ENCODE measurements at places on chromosomes 16 and 17.
A peak's percentile ranks its signal among the peaks of the same experiment; 100 is the strongest.

DNA sequence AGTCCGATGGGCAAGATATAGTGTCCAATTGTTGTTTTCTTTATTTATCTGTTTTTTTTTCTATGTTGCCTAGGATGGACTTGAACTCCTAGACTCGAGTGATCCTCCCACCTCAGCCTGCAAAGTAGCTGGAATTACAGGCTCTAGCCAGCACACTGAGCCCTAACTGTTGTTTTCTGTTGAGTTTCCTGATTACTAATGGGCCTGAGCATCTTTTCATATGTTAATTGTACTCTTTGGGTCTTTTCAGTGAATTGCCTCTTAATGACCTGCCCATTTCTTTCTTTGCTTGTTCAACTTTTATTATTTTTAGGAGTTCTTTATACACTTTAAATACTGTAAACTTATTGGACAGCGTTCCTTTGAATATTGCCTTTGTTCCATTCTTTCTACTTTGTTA is 213.0 kb downstream of the HS3ST3B1 start:
- no peak for DNase-seq

- no peak for DNase-seq
These were observed 42.0 kb upstream of the KSR1 start for GRCh38 chr17:27414271-27414670.

- no peak for DNase-seq
These were observed 195.6 kb downstream of the CCDC182 start for GRCh38 chr17:57549468-57549867.

DNA sequence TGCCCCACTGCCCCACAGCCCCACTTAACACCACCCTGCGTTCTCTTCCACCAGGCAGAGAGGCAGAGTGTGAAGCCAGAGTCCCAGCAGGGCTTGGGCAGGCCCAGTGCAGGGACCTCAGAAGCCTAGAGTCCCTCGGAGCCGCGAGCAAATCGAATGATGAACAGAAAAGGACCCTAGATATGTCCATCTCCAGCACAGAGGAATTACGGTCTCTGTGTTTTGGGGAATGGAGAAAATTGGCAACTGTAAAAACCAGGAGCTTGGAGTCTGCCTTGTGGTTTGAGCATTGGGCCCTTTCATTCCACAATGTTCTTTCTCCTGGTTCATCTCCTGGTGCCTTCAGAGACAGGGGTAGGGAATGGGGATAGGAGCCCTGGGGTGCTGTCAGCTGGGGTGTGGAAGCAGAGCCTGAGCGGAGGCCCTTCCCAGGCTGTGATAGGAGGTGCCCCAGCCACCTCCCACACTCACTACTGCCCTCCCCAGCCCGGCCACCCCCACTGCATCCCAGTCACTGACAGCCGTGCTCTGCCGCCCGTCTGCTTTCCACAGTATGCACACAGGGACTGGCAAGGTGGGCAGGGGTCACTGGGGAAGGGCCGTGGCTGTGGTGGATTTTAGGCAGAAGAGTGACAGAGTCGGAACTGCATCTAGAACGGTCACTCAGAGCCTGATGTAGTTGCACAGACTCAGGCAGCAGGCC is 26.7 kb downstream of the TBX4 start:
- no peak for DNase-seq

DNA sequence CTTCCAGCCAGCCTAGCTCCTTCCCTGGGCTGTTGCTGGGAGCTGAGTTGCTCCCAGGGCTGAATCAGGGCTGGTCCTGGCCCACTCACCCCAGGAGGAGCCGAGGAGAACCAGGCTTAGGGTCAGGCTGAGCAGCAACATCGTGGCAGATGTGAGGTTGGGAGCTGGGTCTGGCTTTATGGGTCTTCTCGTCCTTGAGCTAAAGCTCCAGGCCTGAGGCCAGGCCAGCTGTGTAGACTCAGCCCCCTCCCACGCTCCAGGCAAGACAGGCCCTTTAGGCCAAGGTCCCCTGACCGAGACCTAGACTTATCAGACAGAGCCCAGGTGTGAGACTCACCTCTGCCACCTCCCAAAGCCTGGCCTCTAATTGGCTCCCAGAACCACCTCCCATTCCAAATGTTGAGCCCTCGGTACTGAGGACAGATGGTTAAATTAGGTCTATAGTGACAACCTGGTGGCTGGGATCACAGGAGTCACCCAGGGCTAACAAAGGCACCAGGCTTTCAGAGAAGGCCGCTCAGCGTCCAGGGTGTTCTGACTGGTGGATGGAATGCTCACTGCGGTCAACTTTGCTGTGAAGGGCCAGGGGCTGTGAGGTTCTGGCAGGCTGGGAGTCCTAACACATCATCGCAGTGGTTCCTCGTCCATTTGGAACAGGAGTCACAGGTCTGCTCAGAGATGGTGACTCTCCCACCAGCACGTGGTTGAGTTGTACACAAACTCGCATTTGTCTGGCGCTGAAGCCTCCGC is at the start of gene CTRL:
CTRL (minus strand) TSS at position 151 of the 750 bp plus-strand sequence; CDS start at position 141, 10 bp downstream.
- DNase-seq: no peak

DNA sequence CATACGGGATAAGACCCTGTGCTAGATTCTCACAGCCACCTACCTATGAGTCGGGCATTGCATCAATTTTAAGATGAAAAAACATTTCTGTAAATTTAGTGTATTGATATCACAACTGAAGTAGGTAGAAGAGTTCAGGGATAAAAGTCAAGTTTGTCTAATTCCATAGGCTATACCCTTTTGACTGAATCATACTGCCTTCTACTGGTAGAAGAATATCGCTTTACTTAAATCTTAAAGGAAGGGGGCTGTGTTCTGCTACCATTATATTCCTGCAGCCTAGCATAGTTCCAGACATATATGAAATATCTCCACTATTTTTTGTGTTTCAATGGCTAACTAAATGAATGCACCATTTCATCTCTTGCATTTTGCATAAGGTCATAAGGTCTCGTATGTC is 1128.6 kb downstream of the CDH8 start:
- DNase-seq: no peak

DNA sequence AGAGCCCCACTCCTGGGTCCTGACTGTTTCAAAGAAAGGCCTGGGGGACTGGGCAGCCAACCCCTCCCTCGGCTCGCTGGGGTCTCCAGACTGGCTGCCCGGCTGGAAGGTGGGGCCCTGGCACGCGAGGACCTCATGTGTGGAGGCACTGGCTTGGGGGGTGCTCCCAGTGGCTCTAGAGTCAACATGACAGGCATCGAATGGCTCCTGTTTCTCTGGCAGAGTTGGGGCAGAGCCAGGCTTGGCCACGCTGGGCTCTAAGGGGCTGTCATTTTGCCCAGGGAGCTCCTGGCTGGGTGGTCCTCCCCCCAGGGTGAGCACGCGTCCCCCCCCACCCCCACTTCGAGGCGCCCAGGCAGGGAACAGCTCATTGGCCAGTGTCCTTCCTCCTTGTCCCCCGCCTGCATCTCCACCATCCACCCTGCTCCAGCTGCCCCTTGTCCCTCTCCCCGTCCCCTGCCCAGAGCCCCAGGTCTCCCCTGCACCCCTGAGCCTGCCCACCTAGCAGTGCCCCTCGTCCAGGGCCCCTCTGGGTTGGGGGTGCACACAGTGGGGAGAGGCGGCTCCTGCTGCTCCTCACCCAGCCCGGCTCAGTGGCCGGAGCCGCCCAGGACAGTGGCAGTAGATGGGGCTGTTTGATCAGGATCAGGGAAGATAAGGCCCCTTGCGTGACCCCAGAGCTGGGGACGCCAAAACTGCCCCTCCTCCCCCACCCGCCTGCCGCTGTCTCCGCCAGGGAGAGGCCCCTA is 2.7 kb downstream of the GCGR start:
- no peak for DNase-seq

GRCh38 chr16:85350973-85351372 is 238.7 kb upstream of the CIBAR2 start:
- DNase-seq: peak; percentile 97

- no peak for DNase-seq
These were observed 41.5 kb upstream of the B4GALNT2 start for GRCh38 chr17:49090878-49091594.

DNA sequence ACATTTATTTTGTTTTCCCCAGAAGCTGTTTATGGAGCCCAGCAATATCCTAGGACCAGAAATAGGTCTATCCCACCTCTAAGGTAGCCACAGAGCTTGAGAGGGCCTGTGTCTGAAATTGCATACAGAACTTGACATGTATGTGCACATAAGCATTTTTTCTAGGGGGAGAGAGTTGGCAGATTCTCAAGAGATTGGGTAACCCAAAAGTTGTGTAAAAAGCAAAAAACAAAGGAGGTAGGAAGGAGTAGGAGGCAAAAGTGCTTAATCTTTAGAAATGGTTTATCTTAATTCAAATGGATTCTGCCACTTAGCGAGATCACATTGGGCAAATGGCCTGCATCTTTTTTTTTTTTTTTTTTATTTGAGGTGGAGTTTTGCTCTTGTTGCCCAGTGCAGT is 3.5 kb downstream of the PLK1 start:
- no peak for DNase-seq

- no peak for DNase-seq
These were observed 24.9 kb downstream of the CCL4 start for GRCh38 chr17:36128411-36128978.

DNA sequence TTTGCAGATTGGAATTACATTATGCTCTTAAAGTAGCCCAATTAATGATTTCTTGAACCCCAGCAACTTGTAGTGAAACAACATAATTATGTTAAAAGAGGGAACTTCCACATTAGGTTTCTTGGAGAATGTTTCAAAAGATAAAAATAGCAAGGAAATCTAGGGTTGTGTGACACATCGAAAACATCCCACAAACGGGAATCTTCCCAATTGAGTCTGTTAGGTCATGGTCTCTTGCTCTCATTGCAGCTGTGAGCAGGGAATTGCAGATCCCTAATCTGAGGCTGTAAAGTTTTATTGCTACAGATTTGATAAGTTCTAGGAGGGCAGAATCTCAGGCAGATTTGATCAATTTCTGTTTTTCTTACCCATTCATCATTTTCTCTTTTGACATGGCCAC is 6.7 kb upstream of the LPO start:
- DNase-seq: no peak

DNA sequence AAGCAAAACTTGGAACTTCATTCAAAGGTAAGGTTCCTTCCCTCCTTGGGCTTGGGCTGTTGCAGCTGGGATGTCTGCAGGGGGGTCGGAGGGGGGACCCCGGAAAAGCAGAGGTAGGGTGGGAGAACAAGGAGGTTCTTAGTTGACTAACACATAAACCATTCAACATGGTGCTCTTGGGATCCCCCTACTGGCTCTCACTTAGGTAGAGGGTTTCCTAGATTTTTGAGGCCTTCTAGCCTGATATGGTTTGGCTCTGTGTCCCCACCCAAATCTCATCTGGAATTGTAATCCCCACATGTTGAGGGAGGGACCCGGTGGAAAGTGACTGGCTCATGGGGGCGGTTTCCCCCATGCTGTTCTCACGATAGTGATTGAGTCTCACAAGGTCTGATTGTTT is 93.9 kb downstream of the RGS9 start:
- no peak for DNase-seq

GRCh38 chr16:4381072-4381934 is 9.7 kb downstream of the VASN start:
- DNase-seq: no peak

DNA sequence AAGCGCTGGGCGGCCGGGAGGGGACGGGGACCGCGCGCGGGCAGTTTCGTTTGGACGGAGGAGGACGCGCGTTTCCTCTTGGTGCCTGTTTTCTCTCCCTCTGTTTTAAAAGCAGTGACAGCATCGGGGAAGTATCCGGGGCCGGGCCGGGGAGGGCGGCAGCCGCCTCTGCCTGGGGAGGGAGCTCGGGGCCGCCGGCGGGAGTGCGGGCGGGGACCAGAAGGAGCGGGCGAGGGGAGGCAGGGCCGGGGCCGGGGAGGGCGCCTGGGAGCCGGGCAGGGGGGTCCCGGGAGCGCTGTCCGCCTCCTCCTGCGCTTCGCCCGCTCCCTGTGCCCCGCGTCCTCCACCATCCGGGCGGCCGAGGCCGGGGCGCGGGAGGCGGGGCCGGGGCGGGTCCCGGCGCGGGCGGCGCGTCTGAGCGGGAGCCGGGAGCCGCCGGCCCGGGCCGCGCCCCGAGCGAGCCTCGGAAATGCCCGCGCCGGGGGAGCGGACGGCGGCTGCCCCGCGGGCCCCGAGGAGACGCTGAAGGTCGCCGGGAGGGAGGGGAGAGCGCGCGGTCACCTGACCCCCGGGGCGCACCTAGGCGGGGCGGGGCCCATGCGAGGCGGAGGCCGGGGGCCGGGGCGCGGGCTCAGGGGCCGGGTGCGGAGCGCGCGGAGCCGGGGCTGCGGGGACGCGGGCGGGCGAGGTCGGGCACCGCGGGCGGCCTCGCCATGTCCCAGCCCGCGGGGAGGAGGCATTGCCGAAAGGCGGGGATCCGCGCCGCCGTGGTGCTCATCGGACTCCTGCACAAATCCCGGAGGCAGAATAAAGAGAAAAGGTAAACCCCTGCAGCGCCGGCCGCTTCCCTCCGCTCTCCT is 57.3 kb downstream of the RAP1GAP2 start:
- no peak for DNase-seq

DNA sequence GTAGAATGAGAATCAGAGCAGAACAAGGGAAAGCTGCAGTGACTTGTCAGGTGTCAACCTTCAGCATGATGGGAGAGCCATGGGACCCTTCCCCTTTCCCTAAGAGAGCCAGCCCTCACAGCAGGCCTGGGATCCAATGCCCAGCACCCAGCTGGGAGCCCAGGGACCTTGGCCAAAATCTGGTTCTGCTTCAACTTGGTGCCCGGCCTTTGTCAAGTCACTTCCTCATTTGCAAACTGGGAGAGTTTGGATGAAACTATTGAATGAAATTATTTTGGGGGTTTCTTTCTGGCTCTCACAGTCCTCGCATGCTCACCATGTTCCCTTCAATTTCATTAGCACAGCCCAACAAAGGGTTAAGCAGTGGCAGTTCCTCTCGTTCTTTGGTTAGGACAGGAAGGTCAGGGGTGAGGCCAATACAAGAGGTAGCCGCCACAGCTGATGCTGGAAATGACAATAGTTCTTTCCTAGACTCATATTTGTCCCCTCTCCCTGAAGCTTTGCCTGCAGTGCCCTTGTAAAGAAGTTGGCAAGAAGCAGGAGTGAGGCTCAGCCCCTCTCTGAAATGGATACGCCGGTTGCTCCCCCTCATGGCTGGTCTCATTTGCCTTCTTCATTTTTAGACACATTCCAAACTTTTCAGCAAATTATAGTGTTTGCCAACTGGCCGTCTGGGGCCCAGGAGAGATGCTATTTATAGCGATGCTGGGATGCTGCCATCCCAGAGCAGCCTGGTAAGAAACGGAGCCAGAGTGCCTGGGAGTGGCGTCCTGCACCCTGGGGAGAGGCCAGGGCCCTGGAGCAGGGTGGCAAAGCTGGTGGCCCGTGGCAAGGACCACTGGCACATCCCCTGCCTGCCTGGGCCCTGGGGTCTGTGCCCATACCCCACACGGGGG is 34.5 kb upstream of the MEOX1 start:
- peak; percentile 23 for DNase-seq

Data from NCI-H1694 (cell line).